HT-29 (cell line): ENCODE measurements at places on chromosomes 5 and 9. TPM values are rescaled to one million over a fixed set of nuclear protein-coding genes. Genes with fewer than 3 reads are reported as not detected.

GRCh38 chr9:79555474-79556089 lies 16.2 kb upstream of the TLE4 start:
- no peak for DNase-seq

GRCh38 chr9:72524820-72525540 lies 3.6 kb downstream of the TMC1 start:
- DNase-seq = peak; percentile 93

- DNase-seq = no peak
Observed at GRCh38 chr5:14830210-14831005, 41.2 kb downstream of the ANKH start.

The SLC12A7 gene
- 129 and 134 TPM in 2 replicates for total RNA-seq

The TSSK1B gene
- total RNA-seq = not detected in 2 replicates

The F12 gene
- total RNA-seq = 52.9 TPM in 2 replicates
